Kidney glomerular epithelial cell (primary cell): ENCODE measurements at places on chromosomes 4 and X.
A peak's percentile ranks its signal among the peaks of the same experiment; 100 is the strongest.

GRCh38 chr4:184932343-184932742 lies 85.9 kb upstream of the HELT start:
- no peak for DNase-seq

GRCh38 chrX:31487951-31488350 lies 416.1 kb upstream of the FTHL17 start:
- DNase-seq = no peak

GRCh38 chr4:131137196-131137595 lies 2011.9 kb upstream of the PCDH10 start:
- no peak for DNase-seq

DNA sequence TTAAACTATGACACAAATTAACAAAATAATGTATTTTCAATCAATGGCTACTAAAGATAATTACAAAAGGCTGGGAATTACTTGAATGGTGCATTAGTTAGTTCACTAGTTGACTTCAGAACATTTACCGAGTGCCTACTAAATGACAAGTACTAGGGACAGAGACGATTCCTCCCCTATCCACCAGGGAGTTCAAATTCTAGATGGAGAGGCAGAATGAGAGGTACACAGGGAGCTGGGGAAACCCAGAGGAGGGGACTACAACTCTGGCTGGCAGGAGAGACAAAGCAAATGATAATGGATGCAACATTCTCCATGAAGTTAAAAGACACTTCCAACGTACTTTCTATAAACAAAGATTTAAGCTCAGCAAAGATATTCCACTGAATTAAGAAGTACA lies 43.1 kb upstream of the MCF2 start:
- DNase-seq = no peak

DNA sequence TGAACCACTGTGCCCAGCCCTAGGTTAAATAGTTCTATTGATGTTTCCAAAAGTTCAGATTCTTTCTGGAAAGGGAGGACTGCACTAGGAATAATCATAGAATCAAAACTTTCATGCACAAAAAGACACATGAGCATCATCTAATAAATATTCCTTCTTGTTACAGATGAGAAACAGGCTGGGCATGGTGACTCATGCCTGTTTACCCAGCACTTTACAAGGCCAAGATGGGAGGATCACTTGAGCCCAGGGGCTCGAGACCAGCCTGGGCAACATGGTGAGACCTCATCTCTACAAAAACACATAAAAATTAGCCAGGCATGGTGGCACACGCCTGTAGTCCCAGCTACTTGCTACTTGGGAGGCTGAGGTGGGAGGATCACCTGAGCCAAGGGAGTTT lies 27.7 kb downstream of the LARP7 start:
- no peak for DNase-seq

- DNase-seq = peak; percentile 86
Observed at GRCh38 chr4:13918110-13918509, 290.6 kb upstream of the BOD1L1 start.

DNA sequence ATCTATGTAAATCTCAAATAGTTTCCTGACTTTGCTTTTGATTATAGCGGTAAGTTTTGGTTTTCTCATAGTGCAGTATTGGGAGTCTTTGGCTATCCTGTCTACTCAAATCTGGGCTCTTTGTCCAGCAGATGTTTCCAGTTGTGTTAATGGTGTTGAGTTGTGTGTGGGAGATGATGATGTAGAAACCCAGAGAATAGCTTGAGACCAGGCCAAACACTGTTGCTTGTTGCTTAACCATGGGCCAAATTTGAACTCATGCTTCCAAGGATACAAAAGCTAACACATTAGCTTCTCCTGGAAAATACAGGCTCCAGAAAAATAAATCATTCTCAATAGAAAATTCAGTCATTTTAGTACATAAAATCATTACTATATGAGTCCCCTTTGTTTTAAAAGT lies 82.6 kb upstream of the GYPA start:
- no peak for DNase-seq

DNA sequence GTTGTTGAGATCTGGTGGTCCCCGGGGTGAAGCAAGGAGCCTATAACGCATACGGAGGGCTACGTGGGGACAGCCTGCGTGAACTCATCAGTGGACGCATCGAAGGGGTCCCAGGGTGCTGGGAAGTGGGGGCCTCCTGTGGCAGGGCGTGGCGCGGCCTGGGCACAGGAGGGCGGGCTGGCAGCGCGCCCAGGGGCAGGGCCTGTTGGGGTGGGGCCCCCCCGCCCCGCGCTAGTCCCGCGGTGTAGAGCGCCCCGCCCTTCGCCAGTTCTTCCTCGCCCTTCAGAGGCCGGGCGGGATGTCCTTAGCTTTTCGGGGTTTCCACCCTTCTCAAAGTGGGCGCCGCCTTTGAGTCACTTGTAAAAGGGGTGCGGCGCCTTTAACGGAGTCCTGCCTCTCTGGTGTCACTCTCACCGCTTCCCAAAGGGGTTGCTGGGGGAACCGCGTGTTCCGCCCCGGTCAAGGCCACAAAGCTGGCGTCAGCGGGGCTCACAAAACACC lies 632 bp downstream of the PLP2 start:
- DNase-seq = no peak

DNA sequence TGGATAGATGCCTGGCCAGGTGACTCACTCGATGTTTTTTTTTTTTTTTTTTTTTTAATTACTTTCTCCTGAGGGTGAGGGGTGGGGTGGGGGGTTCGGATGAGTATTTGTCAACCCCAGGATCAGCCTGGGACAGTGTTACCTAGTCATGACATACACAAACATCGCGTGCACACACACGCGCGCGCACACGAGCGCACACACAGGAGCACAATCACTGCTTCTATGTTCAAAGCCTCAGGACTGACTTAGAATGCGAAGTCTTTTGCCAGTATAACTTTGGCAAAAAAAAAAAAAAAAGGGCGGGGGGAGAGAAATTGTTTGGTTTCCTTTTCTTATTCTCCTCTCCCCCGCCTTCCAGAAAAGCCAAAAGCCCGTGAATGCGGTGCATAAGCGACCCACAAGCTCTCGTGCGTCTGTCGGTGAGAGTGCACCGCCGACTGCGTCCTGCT lies 115.0 kb upstream of the TEX13C start:
- DNase-seq = no peak

GRCh38 chr4:118352843-118353533 lies at the start of gene PRSS12:
Gene PRSS12 (minus strand): TSS chr4:118353003. CDS start chr4:118352720, 283 bp downstream.
- peak; percentile 29 for DNase-seq

GRCh38 chrX:129798888-129799287 lies 19.1 kb downstream of the SASH3 start:
- DNase-seq = no peak

- peak; percentile 45 for DNase-seq
Observed at GRCh38 chrX:13428053-13428786, 108.4 kb upstream of the ATXN3L start.
